Progenitor cell of endocrine pancreas (in vitro differentiated cells): ENCODE measurements at places on chromosomes 3 and 15.

- no peak for DNase-seq
Measured at GRCh38 chr15:47885920-47886319, 168.6 kb downstream of the SEMA6D start.

DNA sequence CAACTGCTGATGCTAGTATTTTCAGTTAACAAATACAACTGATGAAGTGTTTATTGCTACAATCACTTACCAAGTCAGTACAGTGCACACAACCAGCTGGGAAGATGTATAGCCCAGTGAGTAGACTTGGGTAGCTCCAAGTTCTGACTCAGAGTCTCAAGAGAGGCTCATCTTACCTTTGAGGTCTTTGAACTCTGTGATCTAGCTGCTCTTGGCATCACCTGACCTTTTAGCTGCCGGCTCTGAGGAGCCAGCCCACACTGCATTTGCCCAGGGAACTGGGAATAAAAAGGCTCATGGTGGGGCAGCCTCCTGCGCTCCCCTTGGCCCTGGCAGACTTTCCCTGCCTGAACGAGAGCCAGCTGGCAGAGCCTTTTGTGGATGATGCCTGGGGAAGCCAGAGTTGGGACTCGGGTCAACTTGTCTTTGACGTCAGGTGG, 82.6 kb downstream of the CEMIP start:
- DNase-seq = no peak

DNA sequence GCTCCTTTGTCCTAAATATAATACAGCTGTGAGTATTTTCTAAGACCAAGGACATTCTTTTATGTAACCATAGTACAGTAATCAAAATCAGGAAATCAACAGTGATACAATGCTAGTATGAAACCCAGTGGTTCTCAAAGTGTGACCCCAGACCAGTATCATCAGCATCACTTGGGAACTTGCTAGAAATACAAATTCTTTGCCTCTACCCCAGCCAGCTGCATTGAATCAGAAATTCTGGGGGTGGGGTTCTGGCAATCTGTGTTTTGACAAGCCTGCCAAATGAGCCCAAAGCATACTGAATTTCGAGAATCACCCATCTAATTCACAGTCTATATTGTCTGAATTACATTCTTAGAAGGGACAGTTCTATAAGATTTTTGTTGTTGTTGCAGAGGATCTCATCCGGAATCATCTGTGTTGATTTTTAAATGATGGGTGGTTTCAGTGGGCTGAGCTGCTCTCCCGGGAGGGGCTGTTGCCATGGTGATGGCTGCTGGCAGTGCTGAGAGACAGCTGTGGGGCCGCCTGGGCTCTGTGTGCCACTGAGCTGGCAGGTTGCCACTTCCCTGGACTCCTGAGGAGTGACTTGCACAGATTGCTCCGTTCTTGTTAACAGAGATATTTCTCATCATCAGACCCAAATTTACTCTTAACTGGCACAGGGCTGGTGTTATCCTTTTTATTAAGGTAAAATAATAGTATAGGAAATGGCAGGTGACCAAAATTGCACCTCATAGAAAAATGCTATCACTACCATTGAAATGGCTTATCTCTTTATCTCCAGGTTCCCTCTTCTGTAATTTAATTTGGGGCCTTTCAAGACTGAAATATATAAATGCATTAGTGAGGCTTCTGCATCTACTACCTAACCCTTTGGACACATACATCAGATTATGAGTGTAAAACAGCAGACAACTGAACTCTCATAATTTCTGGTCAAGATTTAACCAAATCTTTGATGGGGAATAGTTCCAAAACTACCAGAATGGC, 56.5 kb downstream of the NEK11 start:
- DNase-seq = no peak

DNA sequence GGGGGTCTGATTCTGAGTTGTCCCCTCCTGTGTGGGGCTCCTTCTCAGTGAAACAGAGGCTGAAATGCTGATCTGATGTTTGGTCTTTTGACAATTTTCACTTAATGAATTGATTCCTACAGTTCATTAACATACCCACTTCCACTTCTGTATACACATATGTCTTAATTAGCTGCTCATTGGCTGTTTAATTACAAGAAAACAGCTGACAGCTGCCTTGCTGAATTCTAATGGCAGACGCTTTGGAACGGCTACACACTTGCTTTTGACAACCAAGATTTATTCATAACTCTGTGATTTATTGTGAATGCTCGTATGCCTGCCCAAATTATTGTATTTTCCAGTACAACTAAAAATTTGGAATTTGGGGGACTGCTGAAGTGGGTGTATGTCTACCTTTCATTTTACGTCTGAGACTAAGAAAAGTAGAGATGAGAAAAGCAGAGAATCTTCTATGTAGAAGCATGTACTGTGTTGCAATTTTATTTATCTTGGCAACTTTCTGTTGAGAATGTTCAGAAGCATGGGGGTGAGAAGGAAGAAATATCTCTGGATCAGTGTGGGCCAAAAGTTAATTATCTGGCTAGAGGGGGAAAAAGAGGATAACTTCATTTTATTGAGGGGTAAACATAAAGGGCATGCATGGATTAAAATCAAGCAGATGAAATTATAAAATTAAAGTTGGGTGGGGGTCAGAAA, 46.5 kb upstream of the ICE2 start:
- DNase-seq = no peak

- DNase-seq = no peak
Measured at GRCh38 chr3:138374573-138375134, 26.3 kb downstream of the MRAS start.

DNA sequence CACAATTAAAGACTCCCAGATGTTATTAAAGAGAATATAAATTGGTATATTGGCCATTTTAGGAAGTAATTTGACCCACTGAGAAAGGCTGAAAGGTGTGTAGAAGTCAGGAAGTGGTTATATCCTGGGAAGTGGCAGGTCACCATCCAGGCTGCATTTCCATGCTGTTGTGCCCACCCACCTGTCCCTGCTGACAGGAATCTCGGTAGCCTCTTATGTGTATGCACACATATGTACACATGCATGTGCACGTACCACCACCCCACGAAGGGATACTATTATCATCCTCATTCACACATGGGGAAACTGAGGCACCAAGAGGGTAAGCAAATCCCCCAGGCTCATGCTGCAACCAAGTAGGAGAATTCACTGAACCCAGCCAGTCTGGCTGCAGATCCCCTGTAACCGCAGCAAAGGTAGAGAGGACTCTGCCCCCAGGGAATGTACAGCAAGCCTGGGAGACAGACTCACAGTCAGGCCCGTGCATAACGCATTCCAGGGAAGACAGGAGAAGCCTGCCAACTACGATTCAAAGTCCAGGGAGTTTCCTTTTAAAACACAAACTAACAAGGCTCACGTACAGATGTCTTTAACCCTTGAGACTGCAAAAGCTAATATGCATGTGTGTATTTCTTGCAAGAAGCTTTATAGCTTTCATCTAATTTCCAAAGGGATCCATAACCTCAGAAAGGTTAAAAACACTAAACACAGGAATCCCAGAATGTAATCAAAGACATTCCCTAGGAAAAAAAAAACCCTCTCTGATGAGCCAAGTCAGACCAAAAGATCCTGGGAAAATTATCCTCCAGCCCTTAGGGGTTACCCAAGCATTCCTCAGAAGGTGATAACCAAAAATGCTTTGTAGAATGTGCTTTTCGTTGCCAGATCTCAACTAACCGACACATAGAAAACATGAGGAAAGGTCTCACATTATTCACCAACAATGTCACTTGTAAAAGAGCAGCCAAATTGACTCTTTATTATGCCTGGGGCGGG, 129.6 kb downstream of the ADAMTS17 start:
- DNase-seq = no peak

DNA sequence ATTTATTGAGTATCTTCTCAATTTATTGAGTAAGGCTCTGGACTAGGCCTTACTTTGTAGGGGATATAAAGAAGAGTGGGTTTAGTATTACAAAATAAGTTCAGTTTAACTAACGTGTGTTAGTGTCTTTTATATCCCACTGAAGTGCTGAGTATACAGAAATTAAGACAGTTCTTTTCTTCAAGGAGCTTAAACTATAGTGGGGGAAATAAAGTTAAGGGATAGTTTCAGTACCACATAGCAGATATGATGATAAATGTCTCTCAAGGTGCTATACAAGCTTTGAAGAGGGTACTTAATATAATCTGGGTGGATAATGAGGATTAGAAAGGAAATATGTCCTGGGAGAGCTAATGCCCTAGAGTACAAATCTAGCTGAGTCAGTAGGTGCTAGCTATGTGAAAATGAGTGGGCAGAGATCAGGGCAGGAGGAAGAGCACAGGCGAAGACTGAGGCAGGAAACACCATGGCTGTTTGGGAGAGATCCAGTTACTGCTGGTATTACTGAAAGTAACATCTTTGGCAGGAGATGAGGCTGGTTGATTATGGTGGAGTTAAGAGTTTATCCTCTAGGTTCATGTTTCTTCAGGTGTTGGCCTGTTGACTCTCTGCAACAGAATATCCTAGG, 46.0 kb downstream of the TEX9 start:
- no peak for DNase-seq

- DNase-seq = no peak
Measured at GRCh38 chr15:36658312-36658711, 78.9 kb downstream of the CDIN1 start.

- no peak for DNase-seq
Measured at GRCh38 chr3:134009345-134010000, 20.3 kb downstream of the SLCO2A1 start.

- no peak for DNase-seq
Measured at GRCh38 chr15:23073890-23074646, 34.7 kb upstream of the TUBGCP5 start.

GRCh38 chr15:91116113-91117067, 16.3 kb downstream of the SV2B start:
- DNase-seq = no peak

- DNase-seq = peak; percentile 82
Measured at GRCh38 chr3:18425641-18426257, 610 bp upstream of the SATB1 start.

- DNase-seq = no peak
Measured at GRCh38 chr15:27767918-27768640, 331.0 kb downstream of the OCA2 start.

DNA sequence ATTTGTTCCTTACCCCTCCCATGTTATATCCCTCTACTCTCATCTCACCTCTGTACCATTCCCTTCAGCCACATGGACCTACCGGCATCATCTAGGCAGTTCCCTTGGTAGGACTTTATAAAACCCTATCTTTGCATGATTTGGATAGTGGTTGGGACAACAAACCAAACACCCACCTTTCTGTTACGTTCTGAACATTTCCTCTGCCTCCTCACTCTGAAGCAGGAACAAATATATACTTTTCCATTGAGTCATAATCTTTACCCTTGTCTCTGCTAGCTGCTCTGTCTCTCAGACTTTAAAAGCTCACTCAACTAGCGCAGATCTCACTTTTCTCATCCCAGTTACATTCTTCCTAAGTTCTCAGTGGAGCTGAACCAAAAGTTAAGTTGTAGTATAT, 17.8 kb downstream of the UBXN7 start:
- DNase-seq = no peak
